ENCODE measurements at places on chromosomes 7 and 10.

- DNase-seq, result no peak
Observed at GRCh38 chr10:118171861-118172260, 125.1 kb upstream of the RAB11FIP2 start.

- DNase-seq, result no peak
Observed at GRCh38 chr10:79034271-79034876, 34.4 kb upstream of the ZMIZ1 start.

GRCh38 chr10:69757206-69757552 lies 44.5 kb upstream of the COL13A1 start:
- no peak for DNase-seq

DNA sequence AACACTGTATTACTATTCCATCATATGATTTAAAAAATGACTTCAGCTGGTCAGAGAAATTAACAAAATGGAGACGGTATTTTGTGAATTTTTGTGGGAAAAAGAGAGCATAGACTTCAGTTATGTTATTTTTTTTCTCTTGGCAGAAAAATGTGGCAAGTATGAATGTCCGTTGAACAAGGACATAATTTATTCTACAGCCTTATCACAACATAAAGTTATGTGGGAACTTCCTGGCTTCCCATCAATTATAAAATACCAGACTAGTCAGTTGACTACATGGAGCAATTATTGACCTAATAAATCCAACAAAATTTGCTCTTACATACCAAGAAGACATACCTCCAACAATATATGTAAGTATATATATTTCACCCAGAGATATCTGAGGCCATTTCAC lies 88.6 kb upstream of the PPP1R3A start:
- no peak for DNase-seq

- DNase-seq, result no peak
Observed at GRCh38 chr7:100370746-100371145, 2.5 kb upstream of the PILRA start.

- DNase-seq, result no peak
Observed at GRCh38 chr10:102627736-102628293, 16.5 kb upstream of the TRIM8 start.

Measured in stimulated activated CD4-positive, alpha-beta T cell treated with anti-CD3 and anti-CD28 coated beads, Interleukin-4, amount 100 ng/mL, for 24 hours (primary cell).